ENCODE measurements at places on chromosomes 7 and 10.

DNA sequence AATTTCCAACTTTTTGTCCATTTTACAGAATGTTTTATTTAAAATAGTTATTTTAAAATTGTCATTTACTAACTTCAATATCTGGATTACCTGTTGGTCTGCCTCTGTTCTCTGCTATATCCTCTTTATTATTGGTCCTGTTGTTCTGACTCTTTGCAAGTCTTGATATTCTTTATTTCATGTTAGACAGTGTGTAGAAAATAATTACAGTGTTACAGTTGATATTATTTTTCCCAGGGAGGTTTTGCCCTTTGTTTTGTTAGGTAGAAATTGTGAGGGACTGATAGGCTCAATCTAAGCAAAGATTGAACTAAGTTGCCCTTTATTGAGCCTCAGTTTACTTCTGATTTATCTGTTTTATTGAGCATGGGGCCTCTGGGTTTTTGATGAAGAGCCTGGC, 49.4 kb upstream of the CADPS2 start:
- no peak for DNase-seq

DNA sequence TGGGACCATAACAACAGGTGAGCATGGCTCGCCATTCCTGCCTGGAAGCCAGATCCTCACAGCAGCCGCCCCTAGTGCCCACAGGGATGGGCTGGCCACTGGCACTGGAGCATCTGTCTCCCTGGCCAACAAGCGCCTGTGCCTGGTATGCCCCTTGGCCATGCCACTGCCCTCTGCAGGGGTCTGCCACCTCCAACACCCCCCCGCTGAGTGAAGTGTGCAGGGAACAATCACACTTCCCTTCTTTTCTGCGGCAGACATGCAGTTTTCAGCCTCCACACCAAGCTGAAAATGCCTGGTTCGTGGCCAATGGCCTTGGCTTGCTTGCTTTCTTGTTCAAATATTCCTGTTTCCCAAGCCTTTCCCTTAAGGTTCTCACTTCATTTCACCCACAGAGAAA, 50.7 kb downstream of the HSPA12A start:
- DNase-seq = peak; percentile 86

DNA sequence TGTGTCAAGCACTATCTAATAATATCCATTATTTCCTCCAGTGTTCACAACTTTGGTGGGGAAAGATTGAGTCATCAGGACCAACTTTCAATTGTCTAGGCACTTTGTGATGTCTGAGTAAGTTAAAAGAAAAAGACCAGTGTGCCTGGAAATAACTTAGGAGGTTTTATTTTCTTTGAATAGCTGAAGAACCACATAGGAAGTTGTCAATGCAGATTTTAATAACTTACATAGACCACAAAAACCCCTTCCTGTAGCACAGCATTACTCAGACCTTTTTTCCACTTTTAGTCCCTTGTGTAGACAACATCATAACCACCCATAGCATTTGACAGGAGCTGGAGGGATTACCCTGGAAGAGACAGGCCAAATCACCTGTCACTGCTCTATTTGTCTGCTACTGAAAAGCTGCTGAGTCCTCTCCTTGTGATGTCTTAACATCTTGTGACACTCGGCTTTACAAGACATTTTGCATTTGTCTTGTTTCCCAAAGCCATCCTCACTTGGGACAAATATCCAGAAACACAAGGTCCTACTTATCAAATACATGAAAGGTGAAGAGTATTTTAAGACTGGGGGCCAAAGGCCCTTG, 241.5 kb upstream of the PTER start:
- no peak for DNase-seq

GRCh38 chr7:13835442-13835841, 154.0 kb downstream of the ETV1 start:
- no peak for DNase-seq

- DNase-seq = no peak
These were observed 77.9 kb downstream of the KIAA1549 start for GRCh38 chr7:138903186-138903820.

DNA sequence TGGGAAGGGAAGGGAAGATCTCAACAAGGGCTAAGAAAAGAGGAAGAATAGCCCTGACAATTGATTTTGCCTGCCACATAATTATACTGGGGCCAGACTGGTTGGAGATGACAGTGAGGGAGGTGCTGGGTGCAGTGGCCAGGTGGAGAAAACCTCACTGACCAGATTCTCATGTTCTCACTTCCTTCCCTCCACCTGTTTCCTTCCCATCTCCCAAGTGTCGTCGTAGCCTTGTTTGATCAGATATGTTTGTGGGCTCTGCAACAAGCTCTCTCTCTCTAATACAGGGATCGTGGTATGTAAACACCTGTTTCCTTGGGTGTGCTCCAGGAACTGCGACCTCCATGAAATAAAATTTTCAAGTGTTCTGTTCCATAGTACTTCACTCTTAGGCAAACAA, 60.2 kb downstream of the VCL start:
- DNase-seq = no peak

- DNase-seq = no peak
These were observed 182.0 kb upstream of the PHYHIPL start for GRCh38 chr10:58994226-58995057.

DNA sequence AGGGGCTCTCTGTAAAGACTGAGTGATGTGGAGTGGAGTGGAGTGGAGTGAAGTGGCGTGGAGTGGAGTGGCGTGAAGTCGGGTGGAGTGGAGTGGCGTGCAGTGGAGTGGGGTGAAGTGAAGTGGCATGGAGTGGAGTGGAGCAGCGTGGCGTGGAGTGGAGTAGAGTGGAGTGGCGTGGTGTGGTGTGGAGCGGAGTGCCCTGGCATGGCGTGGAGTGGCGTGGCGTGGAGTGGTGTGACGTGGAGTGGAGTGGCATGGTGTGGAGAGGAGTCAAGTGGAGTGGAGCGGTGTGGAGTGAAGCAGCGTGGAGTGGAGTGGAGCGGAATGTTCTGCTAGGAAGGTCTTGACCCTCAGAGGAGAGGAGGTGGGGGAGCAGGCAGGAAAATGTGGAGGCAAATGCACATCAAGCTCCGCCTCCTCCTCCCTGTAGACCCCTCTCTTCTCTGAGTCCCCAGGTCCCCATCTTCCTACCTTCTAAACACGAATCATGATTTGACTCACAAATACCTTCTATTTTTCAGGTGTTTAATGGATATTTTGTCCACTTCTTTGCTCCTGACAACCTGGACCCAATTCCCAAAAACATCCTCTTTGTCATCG, 19.9 kb downstream of the ITIH2 start:
- no peak for DNase-seq

GRCh38 chr7:151600331-151600730, 80.6 kb upstream of the RHEB start:
- DNase-seq = no peak

DNA sequence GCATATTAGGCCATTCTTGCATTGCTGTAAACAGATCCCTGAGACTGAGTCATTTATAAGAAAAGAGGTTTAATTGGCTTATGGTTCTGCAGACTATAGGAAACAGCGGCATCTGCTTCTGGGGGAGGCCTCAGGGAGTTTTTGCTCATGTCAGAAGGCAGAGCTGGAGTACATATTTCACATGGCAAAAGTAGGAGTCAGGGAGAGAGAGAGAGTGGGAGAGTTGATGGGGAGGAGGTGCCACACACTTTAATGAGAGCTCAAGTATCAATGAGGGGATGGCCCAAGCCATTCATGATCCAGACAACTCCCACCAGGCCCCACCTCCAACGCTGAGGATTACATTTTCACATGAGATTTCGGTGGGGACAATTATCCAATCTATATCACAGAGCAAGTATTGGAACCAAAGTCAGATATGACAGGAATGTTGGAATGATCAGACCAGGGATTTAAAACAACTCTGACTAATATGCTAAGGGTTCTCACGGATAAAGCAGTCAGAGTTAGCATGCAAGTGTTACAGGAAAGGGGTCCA, 795.3 kb upstream of the CELF2 start:
- no peak for DNase-seq

DNA sequence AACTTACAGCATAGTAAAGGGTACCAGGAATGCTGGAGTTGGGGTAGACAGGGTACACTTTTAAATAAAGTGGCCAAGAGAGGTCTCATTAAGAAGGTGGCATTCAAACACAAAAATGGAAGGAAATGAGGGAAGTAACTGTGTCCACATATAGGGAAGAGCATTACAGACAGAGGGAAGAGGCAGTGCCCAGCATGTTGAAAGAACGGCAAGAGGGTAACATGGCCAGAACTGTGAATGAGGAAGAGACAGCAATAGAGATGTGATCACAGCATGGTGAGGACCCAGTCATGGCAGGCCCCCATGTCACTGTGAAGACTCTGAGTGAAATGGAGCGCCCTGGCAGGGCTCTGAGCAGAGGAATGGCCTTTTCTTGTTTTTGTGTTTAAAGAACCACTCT, 35.1 kb upstream of the ZNRF2 start:
- DNase-seq = no peak

- no peak for DNase-seq
These were observed 67.5 kb downstream of the NT5C2 start for GRCh38 chr10:103125323-103126267.

DNA sequence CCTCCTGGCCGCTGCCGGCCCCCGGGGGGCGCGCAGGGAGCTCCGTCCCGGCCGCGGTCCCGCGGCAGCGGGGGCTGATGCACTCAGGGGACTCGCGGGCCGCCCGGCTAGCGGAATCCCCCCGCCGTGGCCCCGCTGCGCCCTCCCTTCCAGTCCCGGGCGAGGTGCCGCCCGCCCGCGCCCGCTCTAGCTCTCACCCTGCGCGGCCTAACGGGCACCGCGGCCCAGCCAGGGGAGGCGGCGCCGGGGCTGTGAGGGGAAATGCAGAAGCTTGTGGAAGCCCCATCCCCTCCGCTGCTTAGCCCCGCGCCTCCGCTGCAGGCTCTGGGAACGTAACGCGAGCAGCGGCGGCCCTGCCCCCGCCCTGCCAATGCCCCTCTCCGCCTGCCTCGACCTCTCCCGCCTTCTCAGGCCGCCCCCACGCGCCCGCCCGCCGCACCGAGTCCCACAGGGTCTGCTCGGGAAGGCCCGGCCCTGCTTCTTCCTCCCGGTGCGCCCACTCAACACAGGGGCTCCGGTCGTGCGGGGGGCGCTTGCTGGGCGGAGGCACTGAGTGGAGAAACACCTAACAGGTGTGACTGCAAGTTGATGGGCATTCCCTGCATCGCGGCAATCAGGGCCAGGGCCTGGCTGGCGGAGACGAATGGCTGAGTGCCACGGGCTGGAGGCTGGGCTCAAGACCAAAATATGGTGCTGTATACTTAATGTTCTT, 384 bp upstream of the TMEM229A start:
- peak; percentile 55 for DNase-seq

GRCh38 chr7:142636751-142637150, 112.5 kb upstream of the PRSS1 start:
- no peak for DNase-seq

Measured in right hindlimb (tissue), 1 donor.